ENCODE measurements at places on chromosomes 16 and 17.

DNA sequence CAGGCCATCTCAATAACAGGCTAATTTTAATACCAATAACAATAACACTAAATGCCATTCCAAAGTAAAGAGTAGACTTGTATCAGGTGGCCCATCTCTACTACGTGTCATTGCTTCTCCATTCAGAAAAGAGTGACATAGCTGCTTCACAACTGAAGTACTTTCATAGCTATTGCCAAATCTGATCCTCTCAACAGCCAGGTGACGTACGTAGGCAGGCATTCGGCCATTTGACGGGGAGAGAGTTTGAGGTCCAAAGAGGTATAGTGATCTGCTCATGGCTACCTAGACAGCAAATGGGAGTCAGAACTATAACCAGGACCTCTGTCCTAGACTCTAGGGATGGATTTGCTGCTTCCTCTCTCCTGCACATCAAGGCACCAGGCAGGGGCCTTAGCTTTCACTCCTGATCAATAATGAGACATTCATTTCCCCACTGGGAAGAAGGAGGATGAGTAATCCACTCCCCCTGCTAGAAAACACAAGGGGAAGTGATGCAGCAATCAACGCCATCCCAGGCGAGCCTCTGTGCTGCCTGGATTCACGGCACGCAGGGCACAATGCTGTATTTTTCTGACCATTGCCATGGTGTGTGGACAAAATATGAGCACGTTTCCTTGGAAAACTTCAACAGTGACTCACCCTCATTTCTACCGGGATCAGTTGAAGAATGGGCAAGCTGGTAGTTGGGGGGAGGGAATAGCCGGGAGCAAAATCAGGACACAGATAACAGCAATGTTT is 80.9 kb downstream of the SPACA3 start:
- H3K4me3 ChIP-seq, result no peak overlapping the region
- DNase-seq, result no peak
- peaks cover 6% of the 10 kb centered on the region for H3K4me1 ChIP-seq
- H3K27me3 ChIP-seq, result peaks cover 2% of the 10 kb centered on the region

GRCh38 chr16:57976331-57976796 is 5.4 kb upstream of the CNGB1 start:
- H3K27me3 ChIP-seq, result peaks cover 11% of the 10 kb centered on the region
- DNase-seq, result no peak
- no peak overlapping the region for H3K4me3 ChIP-seq
- no peaks in the 10 kb centered on the region for H3K4me1 ChIP-seq

DNA sequence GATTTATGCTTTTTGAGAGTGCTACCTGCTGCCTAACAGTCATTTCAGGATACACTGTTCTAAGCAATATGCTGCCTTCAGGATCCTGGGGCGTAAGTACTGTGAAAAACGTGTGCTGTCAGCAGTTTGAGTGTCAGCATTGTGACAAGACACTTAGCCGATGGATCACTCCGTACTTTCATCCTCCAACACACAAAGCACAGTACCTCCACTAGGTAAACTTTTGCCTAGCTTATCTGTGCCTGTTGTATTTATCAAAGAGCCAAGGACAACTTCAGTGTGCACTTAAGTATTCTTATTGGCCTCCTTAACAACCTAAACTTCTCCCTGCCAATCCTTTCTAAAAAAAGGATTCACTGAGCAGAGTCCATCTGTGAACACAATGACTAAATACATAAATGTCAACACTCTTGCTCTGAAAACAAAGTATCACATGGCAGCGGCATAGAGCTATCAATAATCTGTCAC is 33.8 kb upstream of the PHLPP2 start:
- H3K27me3 ChIP-seq, result no peaks in the 10 kb centered on the region
- no peak overlapping the region for H3K4me3 ChIP-seq
- no peak for DNase-seq
- H3K36me3 ChIP-seq, result peaks cover 73% of the 10 kb centered on the region
- H3K4me1 ChIP-seq, result no peaks in the 10 kb centered on the region

GRCh38 chr17:64160378-64160777 is 30.4 kb upstream of the ERN1 start:
- peaks cover 53% of the 10 kb centered on the region for H3K4me1 ChIP-seq
- H3K36me3 ChIP-seq, result no peaks in the 10 kb centered on the region
- no peak overlapping the region for H3K27ac ChIP-seq
- no peak for DNase-seq
- no peak overlapping the region for H3K4me3 ChIP-seq
- H3K27me3 ChIP-seq, result peaks cover 15% of the 10 kb centered on the region

DNA sequence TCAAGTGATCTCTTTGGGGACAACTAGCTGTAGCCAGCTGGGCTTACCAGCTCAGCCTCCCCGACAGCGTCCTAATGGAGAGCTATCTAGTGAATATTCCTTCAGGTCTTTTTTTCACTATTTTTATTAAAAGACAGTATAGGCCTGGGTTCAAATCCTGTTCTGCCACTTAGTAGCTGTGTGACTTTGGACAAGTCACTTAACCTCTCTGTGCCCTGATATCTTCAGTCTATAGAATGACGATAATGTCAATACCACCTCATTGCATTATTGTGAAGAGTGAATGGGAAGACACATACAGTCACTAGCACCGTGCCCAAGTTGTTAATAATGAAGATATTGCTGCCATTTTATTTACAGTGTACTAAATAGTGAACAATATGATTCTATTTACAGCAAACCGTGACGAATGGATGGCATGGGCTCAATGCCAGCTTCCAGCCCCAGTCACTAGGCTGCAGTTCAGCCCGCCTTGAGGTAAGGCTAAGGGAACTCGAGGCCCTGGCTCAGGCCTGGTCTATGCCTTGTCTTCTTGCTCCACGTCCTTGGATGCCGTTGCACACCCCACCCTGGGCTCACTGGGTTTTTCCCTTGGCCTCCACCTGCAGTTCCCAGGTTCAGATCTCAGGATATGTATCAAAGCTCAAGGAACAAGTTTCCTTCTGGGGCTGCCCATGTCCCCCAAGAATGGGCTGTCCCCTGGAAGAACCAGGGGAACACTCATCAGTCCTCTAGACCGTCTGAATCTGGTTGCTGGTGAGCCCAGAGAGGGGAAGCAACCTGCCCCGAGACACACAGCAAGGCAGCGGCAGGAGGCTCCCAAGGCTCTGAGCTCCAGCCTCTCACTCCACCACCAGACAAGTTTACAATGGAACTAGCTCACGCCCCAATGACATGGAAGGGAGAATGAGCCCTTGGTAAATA is 95.4 kb upstream of the TNRC6C start:
- no peak overlapping the region for H3K27ac ChIP-seq
- H3K4me1 ChIP-seq, result peaks cover 27% of the 10 kb centered on the region
- H3K4me3 ChIP-seq, result no peak overlapping the region

DNA sequence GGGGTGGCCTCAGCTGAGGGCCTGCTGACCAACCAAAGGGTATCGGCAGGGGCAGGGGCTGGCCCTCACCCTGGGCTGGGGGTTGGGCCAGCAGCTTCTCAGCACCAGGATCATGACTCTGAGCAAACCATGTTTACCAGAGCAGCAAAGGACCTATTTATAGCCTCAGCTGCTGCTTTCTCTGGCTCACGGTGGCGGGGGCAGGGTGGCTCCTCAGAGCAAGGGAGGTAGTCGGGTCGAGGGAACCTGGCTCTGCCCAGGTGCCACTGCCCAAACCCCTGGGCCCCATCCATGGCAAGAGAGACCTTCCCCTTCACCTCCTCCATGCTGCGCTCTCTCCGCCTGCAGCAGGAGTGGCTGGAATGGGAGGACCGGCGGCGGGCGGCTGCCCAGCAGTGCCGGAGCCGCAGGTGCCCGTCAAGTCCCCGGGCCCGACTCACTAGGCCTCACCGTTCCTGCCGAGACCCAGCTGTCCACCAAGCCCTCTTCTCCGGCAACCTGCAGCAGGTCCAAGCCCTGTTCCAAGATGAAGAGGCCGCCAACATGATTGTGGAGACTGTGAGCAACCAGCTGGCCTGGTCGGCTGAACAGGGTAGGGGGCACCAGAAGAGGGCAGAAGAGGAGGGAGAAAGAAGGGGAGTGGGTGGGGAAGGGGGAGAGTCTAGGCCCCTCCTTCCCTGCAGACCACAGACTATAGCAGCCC is at the start of gene ASB16:
Gene ASB16, plus strand, starts transcription at position 206 of the 703 bp plus-strand sequence. Its CDS starts 86 bp downstream, at position 292.
- no peaks in the 10 kb centered on the region for H3K27me3 ChIP-seq
- peaks cover 7% of the 10 kb centered on the region for H3K36me3 ChIP-seq
- no peak for DNase-seq
- H3K4me1 ChIP-seq, result peaks cover 37% of the 10 kb centered on the region

GRCh38 chr17:42065201-42065600 is 14.8 kb upstream of the C17orf113 start:
- no peaks in the 10 kb centered on the region for H3K36me3 ChIP-seq
- peaks cover 18% of the 10 kb centered on the region for H3K27me3 ChIP-seq
- H3K27ac ChIP-seq, result no peak overlapping the region
- no peak for DNase-seq
- no peak overlapping the region for H3K4me3 ChIP-seq

GRCh38 chr16:29848420-29849297 is 14.4 kb downstream of the CDIPT start:
- peaks cover 21% of the 10 kb centered on the region for H3K4me1 ChIP-seq
- DNase-seq, result peak; percentile 67
- no peak overlapping the region for H3K27ac ChIP-seq

DNA sequence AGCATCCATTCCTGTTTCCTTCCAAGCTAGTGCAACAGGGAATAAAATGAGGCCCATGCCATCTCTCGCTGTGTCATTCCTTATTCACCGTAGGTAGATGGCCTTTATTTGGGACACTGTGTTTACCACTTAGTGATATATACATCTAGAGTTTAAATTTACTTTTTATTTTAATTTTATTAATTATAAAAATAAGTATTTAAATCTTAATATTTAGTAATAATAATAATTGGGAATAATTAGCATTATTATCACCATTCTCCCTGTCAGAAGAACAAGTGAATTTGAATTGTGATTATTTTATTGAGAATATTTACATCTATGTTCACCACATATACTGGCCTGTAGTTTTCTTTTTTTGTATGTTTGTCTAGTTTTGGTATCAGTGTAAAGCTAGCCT is 692.9 kb upstream of the KIF2B start:
- DNase-seq, result no peak
- no peaks in the 10 kb centered on the region for H3K36me3 ChIP-seq
- H3K4me1 ChIP-seq, result peaks cover 8% of the 10 kb centered on the region
- no peak overlapping the region for H3K4me3 ChIP-seq

Data from nephron progenitor cell (in vitro differentiated cells).